Right lobe of liver (tissue), 6 donors: ENCODE measurements at places on chromosomes 11 and 22. TPM values are rescaled to one million over a fixed set of nuclear protein-coding genes. Genes with fewer than 3 reads are reported as not detected.

GRCh38 chr22:24169439-24170058 is 11.7 kb upstream of the SUSD2 start:
- no peaks in the 10 kb centered on the region for H3K4me1 ChIP-seq
- no peaks in the 10 kb centered on the region for H3K27me3 ChIP-seq
- DNase-seq = no peak
- H3K36me3 ChIP-seq = peaks cover 34% of the 10 kb centered on the region
- H3K4me3 ChIP-seq = no peak overlapping the region
- H3K27ac ChIP-seq = no peak overlapping the region

- H3K36me3 ChIP-seq = no peaks in the 10 kb centered on the region
- H3K27me3 ChIP-seq = no peaks in the 10 kb centered on the region
- DNase-seq = no peak
- H3K4me3 ChIP-seq = no peak overlapping the region
Measured at GRCh38 chr11:107821199-107821927, 37.2 kb downstream of the SLC35F2 start.

DNA sequence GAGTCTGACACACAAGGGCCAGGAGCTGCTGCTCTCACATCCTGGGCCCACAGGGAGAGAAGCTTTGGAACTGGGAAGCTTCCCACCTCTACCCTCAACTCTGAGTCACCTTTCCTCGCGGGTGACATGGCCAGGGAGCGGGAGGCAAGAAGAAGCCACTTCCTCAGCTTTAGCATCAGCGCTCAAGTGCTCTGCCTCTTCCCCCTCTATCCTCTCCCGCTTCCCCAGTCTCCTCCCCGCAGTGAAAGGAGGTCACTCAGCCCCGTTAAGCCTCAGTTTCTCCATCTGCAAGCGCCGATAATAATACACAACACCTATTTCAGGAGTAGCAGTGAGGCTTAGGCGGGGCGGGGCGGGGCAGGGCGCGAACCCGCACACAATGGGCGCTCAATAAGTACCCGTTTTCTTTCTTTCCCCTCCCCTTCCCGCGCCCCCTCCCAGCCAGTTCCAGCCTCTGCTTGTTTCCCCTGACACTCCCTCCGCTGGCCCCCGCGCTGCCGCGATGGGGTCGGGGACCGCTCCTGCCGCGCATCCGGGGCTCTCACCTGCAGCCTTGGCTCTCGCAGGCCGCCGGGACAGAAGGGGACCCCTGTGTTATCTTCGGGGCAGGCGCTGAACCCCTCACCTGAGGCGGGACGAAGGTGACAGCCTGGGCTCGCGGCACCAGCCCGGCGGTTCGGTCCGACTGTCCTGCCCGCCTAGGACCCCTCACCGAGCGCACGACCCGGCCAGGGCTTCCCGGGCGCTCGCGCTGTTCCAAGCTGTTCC is 892 bp downstream of the GDPD5 start:
- H3K27ac ChIP-seq = no peak overlapping the region
- H3K36me3 ChIP-seq = no peaks in the 10 kb centered on the region
- no peak for DNase-seq
- peak overlapping the region; percentile 63 for H3K4me3 ChIP-seq
- H3K4me1 ChIP-seq = no peaks in the 10 kb centered on the region

DNA sequence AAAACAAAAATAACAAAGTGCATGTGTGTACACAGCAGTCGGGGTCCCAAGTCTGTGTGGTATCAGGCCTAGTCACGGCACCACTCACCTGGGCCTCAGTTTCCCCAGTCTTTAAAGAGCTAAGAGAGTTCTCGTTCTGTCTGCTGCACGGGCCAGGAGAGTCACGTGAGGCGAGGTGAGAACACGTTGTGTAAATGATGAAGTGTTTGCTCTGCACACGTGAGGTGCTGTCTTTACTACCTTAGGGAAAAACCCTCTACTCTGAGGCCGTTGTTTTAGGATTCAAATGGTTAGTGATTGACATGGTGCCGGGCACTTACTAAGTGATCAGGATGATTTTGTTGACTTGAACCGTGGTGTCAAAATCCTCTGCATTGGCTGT is 86.5 kb upstream of the PPARA start:
- no peaks in the 10 kb centered on the region for H3K27me3 ChIP-seq
- no peak overlapping the region for H3K27ac ChIP-seq
- H3K4me3 ChIP-seq = no peak overlapping the region
- peaks cover 31% of the 10 kb centered on the region for H3K4me1 ChIP-seq
- peak; percentile 12 for DNase-seq

GRCh38 chr22:41561335-41561734 is 525 bp downstream of the CSDC2 start:
- H3K27me3 ChIP-seq = no peaks in the 10 kb centered on the region
- no peaks in the 10 kb centered on the region for H3K36me3 ChIP-seq
- no peak overlapping the region for H3K4me3 ChIP-seq
- DNase-seq = no peak
- peak overlapping the region; percentile 33 for H3K27ac ChIP-seq
- peaks cover 19% of the 10 kb centered on the region for H3K4me1 ChIP-seq

DNA sequence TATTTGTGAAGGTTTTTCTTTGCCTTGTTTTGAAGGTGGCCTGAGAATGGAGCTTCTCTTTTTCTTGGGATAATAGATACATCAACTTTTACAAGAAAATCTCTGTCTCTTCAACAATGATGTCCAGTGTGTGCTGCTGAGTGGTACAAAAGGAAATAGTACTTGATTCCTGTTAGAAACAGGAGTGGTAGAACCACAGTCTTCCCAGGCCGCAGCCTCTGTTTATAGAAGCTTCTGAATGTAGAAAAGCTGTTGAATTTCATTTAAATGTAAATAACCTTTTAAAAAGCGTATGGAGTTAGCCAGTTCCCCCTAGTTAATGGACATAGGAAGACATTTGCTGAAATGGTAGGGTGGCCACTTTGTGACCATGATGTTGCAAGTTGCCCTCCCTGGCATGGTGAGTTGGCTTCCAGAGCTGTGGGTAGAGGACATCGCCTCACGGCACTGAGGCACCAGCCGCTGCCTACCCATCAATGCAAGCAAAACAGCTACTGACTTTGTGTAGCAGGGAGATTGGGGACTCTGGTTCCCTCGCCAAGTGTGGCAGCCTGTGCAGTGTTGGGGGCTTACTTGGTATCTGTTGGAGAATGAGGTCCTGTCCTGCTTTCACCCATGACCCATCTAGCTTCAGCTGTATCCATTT is 31.6 kb downstream of the C11orf91 start:
- H3K4me1 ChIP-seq = no peaks in the 10 kb centered on the region

DNA sequence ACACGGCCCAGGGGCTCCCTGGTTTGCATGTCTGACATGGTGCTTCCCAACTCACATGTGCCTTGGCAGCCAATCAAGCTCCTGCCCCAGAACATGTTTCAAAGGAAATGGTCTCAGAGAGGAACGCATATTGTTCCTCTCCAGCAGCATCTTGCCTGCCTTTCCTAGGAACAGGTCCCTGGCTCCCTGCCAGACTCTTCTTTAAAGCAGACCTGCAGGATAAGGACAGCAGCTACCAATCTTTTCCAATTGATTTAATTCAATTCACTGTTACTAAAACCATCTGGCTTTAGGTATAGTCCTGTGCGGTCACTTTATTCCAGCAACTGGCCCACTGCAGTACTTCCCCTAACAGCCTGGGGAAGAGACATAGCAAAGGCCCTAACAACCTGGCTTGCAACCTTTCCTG is 79.9 kb downstream of the AMBRA1 start:
- no peak overlapping the region for H3K4me3 ChIP-seq
- peaks cover 47% of the 10 kb centered on the region for H3K4me1 ChIP-seq
- DNase-seq = no peak

DNA sequence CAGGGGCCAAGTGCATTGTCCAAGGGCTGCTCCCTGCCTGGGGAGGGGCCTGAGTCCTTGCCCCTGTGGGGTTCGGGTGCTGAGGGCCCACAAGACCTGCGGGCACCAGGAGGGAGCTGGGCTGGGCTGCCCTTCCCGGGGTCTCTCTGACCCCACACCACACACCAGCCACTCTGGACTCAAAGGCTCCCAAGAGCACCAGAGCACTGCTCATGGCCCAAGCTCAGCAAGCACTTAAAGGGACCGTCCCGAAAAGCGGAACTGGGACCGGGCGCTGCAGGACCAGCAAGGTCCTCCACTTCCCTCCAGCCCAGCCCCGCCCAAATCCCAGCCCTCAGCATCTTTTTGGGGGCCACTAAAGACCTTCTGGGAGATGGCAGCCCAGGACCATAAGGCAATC is 5.3 kb downstream of the LSP1 start:
- H3K4me1 ChIP-seq = no peaks in the 10 kb centered on the region
- DNase-seq = no peak
- H3K36me3 ChIP-seq = no peaks in the 10 kb centered on the region
- H3K27me3 ChIP-seq = no peaks in the 10 kb centered on the region

GRCh38 chr22:50456026-50456425 is 18.8 kb downstream of the SBF1 start:
- no peak overlapping the region for H3K4me3 ChIP-seq
- H3K36me3 ChIP-seq = peaks cover 5% of the 10 kb centered on the region
- no peak for DNase-seq
- H3K4me1 ChIP-seq = no peaks in the 10 kb centered on the region

DNA sequence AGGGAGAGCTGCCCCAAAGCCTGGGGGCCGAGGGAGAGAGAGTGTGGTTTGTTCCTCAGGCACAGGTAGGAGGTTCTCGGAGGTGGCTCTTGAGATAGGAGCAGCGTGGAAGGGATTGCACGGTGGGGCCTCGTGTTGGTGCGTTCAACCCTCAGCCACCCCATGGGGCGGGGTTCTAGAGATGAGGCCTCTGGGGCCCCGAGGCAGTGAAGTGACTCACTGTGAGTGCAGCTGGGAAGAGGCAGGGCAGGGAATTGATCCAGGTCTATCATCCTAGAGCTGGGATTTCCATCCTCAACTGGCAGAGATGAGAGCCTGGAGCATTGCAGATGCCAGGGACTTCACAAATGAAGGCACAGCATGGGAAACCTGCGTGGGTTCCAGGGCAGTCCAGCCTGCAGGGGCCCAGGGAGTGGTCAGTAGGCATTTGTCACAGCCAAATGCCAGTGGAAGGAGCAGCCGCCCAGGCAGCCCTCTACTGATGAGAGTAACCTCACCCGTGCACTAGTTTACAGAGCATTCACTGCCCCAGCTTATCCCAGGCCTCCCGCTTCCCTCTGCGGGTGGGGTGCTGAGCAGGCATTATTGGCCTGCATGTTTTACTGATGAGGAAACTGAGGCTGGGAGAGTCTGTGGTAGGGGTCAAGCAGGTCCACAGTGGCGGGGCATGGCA is 5.1 kb upstream of the SMARCB1 start:
- no peak overlapping the region for H3K27ac ChIP-seq
- H3K4me3 ChIP-seq = no peak overlapping the region
- H3K36me3 ChIP-seq = no peaks in the 10 kb centered on the region
- no peak for DNase-seq
- no peaks in the 10 kb centered on the region for H3K4me1 ChIP-seq
- no peaks in the 10 kb centered on the region for H3K27me3 ChIP-seq

GRCh38 chr11:78344676-78345075 is 72.9 kb downstream of the GAB2 start:
- no peak overlapping the region for H3K4me3 ChIP-seq
- no peak overlapping the region for H3K27ac ChIP-seq
- no peaks in the 10 kb centered on the region for H3K27me3 ChIP-seq
- DNase-seq = no peak

DNA sequence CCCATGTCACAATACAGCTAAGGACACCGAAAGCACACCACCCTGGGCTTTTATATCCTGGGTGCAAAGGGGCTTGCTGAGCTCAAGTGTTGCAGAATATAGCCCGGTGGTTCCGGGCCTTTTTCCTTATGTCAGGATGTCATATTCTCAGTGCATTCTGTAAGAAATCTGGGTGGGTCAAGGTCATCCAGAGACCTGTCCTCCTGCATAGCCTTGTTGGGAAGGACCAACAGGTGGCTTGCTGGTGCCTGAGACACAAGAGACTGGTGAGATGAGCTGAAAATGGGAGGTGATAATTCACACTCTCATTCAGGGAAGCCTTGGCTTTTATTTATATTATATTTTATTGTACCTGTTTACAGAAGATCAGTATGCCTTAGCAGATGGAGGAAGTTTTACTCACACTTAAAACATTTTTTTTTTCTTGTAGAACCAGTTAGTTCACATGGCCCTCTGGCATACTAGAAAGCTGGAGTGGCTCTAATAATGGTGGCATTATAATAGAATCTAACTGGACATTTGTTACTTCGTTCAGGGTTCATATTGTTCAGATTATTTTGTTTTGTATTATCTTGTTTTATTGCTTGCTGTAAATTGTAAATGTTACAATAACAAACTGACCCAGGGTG is 14.6 kb upstream of the TMEM123 start:
- peaks cover 5% of the 10 kb centered on the region for H3K4me1 ChIP-seq
- no peaks in the 10 kb centered on the region for H3K36me3 ChIP-seq
- H3K4me3 ChIP-seq = no peak overlapping the region
- H3K27me3 ChIP-seq = no peaks in the 10 kb centered on the region

DNA sequence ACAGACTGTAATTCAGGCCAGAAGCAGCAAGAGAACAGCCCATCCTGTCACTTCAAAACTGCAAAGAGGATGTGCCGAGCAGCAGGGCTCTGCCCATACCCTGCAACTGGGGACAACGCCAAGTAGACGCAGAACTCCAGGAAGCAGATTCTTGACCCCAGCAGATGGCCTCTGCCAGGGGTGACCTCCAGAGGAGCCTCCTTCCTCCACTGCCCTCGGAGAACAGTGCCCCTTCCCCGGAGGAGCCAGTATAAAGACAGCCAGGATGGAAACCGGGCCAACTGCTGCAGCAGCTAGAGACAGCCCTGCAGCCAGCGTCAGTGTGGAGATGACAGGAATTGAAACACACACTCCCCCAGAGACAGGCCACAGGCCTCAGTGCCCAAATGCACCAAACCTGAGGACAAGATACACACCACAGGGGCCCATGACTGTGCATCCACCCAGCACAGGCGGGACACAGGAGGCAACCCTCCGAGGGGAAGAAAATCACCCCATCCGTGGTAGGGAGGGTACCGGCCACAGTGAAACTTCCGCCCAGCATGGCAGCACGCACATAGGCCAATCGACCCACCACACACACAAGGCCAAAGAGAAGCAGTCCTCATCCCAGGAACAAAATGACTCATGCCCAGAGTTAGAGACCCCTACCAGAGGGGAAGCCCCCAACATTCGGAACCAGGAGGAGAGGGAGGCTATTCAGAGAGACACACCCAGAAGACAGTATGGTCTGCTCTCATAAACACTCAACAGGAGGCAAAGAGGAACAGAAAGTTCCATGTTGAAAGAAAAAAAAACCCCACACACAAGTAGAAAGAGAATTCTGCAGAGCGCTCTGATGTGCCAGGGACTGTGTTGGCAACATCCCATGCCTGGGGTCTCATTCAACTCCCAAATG is 5.6 kb downstream of the AHNAK start:
- H3K27ac ChIP-seq = no peak overlapping the region
- H3K27me3 ChIP-seq = no peaks in the 10 kb centered on the region
- H3K36me3 ChIP-seq = no peaks in the 10 kb centered on the region
- DNase-seq = no peak
- peaks cover 51% of the 10 kb centered on the region for H3K4me1 ChIP-seq

Gene HTR3B
- total RNA-seq = not detected

Gene CHRDL2
- 28.1 TPM for total RNA-seq

Gene CECR2
- 12.3 TPM for total RNA-seq

Gene CDC42BPG
- total RNA-seq = 1.1 TPM

Gene PANX2
- 6.5 TPM for total RNA-seq

Gene KCNC1
- total RNA-seq = not detected

Gene LRRC4C
- total RNA-seq = 0.27 TPM
